ENCODE measurements at places on chromosomes 1 and 21.

DNA sequence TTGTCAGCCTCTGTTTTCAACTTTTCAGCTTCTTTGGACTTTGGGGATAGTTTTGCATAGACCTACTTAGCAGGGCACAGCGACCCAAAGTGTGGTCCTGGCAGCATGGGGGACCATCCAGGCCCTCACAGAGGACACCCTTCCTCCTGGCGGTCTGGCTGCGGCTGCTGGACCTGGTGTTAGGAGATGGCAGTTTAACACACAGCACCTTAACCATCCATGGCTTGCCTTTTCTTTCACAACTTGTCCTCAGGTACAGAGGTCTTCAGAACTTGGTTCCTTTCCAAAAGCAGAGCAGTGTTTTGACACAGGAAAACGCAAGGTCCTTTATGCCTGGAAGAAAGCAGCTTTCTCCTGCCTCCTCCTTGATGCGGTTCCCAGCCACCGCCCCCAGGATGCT, 68.1 kb downstream of the RHOU start:
- no peak for DNase-seq

GRCh38 chr1:12601700-12602658, 16.0 kb downstream of the DHRS3 start:
- DNase-seq, result no peak

GRCh38 chr21:29419422-29419821, 120.7 kb downstream of the BACH1 start:
- DNase-seq, result no peak

DNA sequence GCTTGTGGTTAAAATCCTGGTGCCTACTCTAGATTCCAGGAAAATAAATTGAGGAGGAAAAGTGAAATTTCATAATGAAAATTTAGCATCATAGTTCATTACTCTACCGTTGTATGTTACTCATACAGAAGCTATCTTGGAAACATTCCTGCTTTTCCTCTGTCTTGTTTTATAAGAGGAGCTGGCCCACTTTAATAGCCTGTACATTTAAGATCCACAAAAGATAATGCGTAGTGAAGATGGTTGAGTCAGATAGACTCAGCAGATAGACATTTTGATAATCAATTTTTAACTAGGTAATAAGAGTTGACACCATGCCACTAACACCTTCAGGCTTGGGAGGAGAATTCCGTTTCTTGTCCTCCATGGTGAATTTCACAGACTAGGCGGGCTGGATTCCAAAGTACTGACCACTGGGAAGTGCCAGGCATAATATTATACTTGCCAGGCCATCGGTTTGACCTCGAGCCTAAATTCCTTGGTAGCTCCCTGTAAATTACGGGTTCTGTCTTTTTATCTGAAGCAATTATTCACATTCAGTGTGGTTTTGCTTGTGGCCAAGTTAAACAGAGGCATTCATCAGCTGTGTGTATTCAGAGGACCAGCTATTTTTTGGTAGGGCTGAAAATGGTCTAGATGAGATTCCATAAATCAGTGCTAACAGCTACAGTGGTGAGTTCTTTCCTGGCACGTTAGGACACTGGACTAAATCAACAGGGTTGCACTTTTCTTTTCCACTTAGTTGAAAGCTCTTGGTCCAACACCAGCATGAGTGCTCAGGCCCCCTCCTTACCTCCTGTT, 111.9 kb upstream of the KAZN start:
- DNase-seq, result no peak
